Stimulated activated CD4-positive, alpha-beta T cell treated with anti-CD3 and anti-CD28 coated beads, Interleukin-2, amount 100 ng/mL, for 4 hours (primary cell): ENCODE measurements at places on chromosomes 6 and 20.

DNA sequence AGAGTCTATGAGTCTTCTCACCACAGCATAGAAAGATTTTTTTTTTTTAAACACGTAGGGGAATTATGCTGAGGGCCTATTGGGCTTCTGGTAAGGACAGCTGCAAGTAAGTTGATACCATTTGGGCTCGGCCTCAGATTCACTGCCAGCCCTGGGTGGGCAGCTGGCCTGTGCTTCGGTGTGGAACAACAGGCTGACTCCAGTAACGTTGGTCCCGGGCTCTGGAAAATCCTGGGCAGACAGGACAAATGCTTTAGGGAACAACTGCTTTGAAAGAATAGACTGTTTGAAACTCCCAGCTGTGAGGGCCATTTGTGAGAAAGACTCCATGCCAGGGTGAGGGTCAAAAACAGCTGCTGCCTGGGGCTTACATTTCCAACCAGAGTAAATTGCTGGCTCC is 366.5 kb downstream of the QKI start:
- DNase-seq: no peak

DNA sequence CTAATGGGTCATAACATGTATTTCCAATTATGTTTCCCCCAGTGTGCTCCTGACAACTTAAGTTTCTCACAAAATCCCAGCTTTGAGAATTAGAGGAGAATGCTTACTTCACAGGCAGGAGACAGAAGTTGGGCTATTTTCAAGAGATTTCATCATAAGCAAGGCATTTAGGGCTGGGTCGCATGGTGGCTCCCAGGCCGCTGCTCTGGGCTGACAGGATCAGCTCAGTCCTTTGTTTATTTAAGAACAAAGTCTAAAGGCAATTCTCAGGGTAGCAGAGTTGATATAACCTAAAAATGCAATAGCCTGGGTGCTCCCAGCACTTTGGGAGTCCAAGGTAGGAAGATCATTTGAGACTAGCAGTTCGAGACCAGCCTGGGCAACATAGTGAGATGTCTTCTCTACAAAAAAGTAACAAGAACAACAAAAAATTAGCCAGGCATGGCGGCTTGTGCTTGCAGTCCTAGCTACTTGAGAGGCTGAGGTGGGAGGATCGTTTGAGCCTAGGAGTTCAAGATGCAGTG is 10.9 kb downstream of the FOXQ1 start:
- DNase-seq: no peak

GRCh38 chr6:10763006-10763405 is 15.4 kb downstream of the TMEM14B start:
- no peak for DNase-seq

DNA sequence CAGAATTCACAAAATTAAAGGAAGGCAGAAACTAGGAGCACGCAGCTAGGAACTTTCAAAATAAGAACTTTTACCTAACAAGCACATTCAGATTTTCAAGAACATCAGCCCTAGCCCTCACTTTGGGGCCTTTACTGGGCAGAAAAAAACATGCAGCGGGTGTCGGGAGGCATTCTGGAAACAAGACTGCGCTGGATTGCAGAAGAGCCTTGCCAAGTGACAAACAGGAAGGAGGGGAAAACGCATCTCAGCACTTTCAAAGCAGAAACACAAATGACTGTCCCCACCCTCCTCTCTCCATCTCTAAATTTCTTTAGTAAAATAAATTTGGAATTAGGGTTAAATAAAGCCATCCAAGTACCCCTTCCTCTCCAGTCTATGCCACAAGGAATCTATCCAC is 74.6 kb upstream of the RREB1 start:
- DNase-seq: no peak

GRCh38 chr6:105097288-105097687 is 82.5 kb downstream of the POPDC3 start:
- no peak for DNase-seq

DNA sequence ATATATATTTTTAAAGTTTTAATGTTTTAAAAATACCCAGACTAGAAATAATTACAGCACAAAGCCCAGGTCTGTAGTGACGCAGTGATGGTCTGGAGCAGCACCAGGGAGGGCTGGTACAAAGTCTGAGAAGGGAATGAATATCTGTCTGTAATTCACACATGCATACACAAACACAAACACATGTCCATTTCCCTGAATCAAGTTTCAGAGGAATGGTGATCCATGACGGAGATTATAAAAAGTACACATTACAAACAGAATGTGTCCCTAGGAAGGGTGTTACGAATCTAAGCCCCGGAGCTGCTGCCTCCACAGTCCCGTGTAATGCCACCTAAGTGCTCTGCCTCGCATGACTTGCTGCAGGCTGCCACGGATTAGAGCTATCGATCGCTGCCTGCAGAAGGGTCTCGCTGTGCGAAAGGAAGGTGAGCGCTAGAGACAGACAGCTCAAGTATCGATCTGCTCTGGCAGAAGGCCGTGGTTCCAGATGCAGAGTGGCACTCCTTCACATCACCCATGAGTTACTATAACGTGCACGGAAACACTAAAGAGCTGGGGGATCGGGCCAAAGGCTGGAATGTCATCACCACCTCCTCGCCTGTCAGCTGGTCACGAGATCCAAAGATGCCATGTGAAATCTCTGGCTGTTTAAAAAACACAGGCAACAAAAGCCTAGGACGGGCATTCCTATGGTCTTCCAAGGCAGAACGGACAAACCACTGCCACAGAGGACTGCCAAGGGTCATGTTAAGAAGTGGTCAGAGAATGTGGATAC is 87.1 kb downstream of the INSM1 start:
- DNase-seq: no peak

- no peak for DNase-seq
Observed at GRCh38 chr6:9657994-9658393, 756.9 kb downstream of the TFAP2A start.

GRCh38 chr6:106177786-106178185 is 91.7 kb downstream of the PRDM1 start:
- no peak for DNase-seq

GRCh38 chr20:34925981-34926380 is 29.6 kb downstream of the GSS start:
- no peak for DNase-seq

- no peak for DNase-seq
Observed at GRCh38 chr6:111357705-111358104, 125.3 kb downstream of the REV3L start.

DNA sequence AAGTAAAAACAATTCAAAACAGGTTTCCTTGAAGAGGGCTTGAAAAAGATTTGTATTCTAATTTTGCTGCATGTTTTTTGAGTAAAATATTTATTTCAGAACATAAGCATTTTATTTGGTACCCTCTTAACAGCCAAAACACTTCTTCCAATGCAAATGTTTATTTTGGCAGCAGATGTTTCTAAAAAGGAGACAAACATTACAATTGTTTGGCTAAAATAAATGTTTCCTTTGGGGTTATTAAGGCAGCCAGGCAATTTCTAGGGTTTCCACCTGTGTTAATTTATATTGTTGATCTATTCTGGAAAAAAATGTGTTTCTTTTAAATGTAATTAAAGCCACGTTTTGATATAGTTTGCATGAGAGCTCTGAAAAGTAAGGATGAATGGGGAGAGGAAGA is 56.6 kb downstream of the ARID1B start:
- DNase-seq: no peak

DNA sequence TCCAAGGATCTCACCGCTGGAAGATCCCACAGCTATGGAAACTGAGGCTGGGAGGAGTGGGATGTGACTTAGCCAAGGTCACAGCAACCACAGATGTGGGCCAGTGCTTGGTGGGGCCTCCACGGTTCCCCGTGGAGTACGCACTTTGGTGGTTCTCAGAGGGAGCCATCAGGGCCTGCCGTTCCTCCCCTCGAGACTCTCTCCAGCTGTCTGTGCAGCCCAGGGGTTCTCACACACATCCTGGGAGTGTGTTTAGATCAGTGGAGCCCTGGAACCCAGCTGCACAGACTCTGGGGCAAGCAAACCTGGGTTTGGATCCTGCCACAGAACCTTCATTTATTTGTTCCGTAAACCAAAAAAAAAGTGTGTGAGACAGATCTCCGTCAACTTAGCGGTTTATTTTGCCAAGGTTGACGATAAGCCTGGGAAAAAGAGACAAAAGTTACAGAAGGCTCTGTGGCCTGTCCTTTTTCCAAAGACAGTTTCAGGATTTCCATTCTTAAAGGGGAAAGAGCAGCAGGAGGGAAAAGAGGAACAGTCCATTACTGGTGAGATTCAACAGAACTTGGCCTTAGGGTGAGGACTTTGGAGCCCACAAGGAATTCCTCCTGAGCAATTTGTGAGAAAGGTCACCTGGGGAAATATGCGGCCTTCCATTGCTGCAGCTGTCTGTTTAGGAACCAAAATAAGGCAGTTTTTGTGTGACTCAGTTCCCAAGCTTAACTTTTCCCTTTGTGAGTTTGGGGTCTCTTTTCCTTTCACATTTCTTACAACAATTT is 13.6 kb upstream of the MYMX start:
- DNase-seq: no peak

- DNase-seq: no peak
Observed at GRCh38 chr6:35776364-35777215, at the start of gene CLPSL2. Gene CLPSL2 (plus strand): TSS chr6:35776598. CDS start chr6:35776619, 21 bp downstream.

GRCh38 chr6:41756354-41756753 is 9.2 kb upstream of the PGC start:
- no peak for DNase-seq

GRCh38 chr6:53761036-53761435 is 33.8 kb upstream of the LRRC1 start:
- no peak for DNase-seq

- no peak for DNase-seq
Observed at GRCh38 chr6:1605004-1605892, 4.5 kb upstream of the FOXC1 start.

DNA sequence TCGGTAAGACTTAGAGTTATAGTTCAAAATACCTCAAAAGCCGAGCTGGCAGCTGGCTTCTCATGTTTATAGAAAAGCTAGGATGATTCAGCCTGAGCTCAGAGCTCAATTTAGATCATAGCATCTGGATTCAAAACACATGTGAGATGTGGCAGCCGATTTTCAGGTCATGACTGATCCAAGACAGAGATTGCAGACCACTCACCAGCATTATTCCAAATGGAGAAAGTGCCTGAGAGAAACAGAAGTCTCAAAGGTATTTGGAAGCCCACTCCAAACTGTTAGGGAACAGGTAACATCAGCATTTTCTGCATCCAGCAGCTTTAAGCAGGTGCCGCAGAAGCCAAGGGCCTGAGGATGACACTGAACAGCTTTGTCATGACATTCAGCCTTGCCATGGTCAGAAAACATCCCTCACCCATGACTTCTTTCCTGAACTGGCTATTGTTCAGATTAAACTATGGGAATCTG is 102.2 kb downstream of the BACH2 start:
- DNase-seq: no peak

- DNase-seq: no peak
Observed at GRCh38 chr6:159852877-159853276, 37.9 kb upstream of the MAS1 start.

- no peak for DNase-seq
Observed at GRCh38 chr20:1041845-1042390, 39.8 kb upstream of the RSPO4 start.

- DNase-seq: no peak
Observed at GRCh38 chr20:37500311-37500710, 20.7 kb upstream of the NNAT start.

DNA sequence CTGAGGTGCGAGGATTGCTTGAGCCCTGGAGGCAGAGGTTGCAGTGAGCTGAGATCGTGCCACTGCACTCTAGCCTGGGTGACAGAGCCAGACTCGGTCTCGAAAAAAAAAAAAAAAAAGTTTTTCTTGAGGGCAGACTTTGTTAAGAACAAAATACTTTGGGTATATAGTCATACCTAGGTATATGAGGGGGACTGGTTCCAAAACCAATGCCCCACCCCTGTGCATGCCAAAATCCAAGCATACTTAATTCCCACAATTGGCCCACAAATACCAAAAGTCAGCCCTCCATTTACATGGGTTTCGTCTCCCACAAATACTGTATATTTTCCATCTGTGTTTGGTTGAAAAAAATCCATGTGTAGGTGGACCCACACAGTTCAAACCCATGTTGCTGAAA is 119.9 kb downstream of the INSM1 start:
- no peak for DNase-seq

DNA sequence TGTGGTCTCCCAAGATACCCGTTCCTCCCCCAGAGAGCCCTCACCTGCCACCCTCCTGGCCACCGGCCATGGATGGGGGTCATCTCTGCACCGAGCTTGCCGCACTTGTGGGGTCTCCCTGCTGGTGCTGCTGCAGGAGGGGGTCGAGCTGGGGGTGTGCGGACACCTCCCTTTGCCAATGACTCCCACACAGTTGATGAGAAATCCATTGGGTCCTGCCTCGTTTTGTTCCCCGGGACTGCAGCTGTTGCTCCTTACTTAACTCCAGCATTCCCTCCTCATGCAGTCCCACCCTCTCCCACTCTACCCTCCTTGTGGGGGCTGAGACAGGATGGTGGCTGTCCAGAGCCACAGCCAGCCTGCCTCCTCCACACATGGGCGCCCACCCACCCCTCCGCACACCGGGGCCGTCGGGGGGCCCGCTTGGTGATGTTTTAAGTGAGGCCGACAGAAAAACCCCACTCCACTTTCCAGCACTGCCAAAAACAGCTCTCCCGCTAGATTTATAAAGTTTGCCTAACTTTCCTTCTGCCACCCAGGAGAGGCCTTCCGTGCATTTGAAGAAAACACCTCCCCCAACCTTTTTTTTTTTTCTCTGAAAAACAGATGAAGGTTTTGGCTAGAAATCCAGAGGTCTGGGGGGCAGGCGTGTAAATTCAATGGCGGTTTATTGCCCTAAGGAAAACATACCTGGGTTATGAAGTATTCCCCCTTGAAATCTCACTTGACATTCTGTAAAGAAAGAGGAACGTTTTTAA is 53.5 kb upstream of the APCDD1L start:
- no peak for DNase-seq

- peak; percentile 48 for DNase-seq
Observed at GRCh38 chr20:47677635-47678453, 107.4 kb downstream of the SULF2 start.

DNA sequence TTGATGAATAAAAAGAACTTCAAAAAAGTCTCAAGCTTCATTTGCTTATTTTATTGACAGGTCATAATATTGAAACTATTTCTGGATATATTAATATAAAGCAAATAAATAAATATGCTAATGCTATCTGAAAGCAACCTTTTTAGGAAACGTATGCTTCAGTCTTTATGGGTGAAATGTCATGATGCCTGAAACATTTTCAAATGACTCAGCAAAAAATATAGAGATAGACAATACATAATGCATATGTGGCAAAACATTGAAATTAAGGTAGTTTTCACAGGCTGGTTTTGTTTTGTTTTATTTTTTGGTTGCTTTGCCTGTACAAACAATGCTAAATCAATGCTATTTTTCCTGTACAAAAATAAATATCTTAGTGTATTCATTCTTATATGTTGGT is 194.4 kb upstream of the PLCB4 start:
- DNase-seq: no peak
